SK-N-DZ (cell line): ENCODE measurements at places on chromosomes 1 and 21.

DNA sequence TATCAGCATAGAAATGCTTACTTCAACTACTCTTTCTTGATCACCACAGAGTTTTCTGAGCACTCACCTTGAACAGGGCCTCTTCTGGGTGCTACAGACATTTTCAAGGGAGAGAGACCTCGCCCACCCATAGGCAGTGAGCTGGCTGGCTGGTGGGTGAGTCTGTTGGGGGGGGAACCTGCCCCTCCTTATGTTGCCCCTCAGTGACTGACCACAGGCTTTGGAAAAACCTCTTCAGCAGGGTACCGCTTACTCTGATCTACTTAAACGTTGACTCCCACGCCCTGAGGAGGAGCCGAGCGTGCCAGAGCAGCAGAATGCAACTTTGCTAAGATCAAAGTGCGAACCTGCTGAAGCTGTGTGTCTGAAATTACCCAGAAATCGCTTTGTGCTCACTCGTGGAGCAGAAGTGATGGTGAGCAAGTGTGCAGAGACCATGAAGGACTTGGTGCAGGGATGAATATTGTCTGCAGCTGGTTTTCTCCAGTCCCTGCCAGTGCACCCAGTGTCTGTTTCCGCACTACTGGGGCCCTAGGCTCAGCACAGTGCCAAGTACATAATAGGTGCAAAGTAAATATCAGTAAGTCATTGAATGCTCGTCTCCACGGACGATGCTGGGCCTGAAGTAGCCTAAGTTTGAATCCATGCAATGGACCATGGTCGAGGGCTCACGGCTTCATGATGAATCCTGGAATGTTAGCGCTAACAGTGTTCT is 158.7 kb upstream of the IRF2BP2 start:
- DNase-seq = no peak

DNA sequence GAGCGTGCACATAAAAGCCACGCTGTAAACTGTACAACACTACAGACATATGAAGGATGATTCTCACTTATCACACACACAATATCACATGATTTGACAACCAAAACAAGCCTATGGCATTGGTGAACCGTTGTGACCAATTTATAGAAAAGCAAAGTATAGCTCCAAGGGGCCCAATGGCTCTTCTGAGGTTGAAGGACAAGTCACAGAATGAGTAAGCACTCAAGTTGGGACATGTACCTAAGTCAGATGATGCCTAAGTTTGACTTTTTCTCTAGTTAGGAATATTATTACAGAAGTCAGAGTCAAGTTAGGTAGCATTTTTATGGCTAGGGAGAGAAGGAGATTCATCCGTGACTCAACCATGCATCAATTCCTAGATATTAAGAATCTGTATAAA is 45.7 kb downstream of the PLPP3 start:
- no peak for DNase-seq

GRCh38 chr21:17506951-17507350 is 5.9 kb upstream of the CXADR start:
- no peak for DNase-seq

DNA sequence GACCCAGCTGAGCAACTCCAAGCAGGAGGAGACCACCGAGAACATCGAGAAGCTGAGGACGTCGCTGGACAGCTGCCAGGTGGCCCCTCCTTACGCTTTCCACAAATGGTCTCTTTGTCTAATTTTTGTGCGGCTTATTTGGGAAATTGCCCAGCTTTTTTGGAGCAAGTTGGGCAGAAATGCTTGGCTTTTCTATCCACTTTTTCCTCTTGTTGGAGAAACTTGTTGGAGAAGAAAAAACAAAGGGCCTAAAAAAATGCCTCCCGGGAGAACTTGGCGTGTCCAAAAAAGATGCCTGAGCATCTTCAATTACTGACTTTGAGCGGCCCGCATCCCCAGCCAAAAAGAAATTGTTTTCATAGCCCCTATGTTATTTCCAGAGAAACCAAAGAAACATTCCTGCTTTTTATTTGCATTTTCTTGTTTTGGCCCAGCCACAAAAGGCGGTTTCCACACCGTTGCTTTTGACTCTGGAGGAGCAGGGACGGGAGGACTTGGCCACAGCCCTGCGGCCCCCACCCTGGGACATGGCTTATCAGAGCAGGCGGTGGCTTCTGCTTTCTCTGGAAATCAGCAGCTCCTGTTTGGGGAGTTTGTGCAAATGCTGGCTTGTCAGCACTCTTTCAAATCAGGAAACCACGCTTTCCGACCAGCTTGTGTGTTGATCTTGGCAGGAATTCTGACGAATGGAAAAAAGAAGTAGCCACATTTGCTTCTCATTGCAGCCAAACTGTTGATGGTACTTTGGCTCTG is 81.2 kb upstream of the EFHD2 start:
- DNase-seq = no peak

DNA sequence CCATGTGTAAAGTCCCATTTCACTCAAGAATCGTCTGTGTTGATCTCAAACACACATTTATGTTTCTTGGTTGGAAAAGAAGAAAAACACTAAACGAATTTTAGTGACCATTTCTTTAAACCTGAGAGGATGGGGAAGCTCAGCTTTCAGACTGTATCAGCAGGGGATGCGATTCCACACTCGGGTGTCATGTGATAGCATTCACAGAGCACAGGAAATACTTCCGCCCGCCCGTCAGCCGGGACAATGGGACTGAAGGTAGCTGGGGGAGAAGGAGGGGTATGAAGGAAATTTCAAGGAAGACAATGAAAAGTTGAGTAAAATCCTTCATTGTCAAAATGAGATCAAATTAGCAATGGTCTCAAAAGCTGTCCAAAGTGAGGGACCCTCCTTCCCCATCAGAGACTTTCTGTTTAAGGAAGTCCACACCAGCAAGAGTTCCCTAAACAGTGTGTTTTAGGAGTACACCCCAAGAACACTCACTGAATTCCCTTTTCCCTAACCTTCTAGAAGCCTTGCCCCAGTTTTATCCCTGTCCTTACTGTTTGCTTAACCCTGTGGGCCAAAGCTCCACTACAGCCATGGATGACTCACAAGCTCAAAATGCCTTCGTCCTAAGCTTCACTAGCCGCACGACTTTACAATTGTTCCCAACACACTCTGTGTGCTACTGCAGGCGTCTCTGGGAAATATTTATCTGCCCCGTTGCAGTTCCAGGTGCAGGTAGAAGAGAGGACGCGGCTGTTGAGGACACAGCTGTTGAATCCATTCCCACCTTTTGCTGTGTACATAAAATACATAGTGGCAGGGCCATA is 51.4 kb upstream of the SIM2 start:
- no peak for DNase-seq

GRCh38 chr1:220698607-220699016 is 8.4 kb downstream of the C1orf115 start:
- DNase-seq = no peak

DNA sequence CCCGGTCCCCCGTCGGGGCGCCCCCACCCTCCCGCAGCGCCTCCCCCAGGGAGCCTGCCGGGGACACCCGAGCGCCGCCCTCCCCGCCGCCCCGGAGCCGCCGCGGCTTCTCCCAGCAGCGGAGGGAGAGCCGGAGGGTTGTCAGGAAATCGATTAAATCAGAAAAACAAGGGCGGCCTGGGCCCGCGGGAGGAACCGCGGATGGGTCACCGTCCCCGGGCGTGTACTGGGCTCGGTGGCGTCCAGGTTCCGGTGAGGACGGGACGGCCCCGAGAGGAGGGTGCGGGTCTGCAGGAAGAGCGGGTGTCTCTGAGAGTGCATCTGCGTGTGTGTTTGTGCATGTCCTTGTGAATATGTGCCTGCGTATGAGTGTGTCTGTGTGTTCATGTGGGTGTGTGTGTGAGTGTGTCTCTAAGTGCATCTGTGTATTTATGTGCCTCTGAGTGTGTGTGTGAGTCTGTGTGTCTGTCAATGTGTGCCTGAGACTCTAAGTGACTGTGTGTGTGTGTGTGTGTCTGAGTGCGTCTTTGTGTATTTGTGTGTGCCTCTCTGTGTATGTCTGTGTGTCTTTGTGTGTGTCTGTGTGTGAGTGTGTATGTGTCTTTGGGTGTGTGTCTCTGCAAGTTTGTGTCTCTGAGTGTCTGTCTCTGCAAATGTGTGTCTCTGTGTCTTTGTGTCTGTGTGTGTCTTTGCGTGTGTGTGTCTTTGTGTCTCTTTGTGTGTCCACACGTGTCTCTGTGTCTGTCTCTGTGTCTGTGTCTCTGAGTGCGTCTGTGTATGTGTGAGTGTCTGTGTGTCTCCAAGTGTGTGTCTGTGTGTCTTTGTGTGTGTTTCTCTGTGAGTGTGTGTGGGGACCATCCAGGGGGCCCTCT is 1.1 kb downstream of the SPSB1 start:
- no peak for DNase-seq

DNA sequence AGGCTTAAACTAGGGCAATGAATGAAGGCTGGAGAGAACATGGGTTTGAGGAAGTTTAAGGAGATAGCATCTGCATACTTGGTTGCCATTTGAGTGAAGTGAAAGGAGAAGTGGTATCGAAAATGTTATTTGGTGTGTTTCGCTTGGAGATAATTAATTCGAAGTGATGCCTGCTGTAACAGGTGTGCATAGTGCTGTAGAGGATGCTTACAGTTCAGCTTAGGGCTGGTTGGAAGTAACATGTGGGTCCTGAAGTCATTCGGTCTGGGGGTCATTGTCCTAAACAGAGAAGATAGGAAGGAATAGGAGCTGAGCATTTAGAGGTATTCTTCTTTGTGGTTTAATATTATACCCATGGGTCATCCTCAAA is 301 bp upstream of the NUDT17 start:
- DNase-seq = no peak

GRCh38 chr1:78234496-78234895 is 188.7 kb downstream of the GIPC2 start:
- no peak for DNase-seq

GRCh38 chr1:235326719-235327558 is 1.0 kb downstream of the ARID4B start:
- DNase-seq = peak; percentile 31

DNA sequence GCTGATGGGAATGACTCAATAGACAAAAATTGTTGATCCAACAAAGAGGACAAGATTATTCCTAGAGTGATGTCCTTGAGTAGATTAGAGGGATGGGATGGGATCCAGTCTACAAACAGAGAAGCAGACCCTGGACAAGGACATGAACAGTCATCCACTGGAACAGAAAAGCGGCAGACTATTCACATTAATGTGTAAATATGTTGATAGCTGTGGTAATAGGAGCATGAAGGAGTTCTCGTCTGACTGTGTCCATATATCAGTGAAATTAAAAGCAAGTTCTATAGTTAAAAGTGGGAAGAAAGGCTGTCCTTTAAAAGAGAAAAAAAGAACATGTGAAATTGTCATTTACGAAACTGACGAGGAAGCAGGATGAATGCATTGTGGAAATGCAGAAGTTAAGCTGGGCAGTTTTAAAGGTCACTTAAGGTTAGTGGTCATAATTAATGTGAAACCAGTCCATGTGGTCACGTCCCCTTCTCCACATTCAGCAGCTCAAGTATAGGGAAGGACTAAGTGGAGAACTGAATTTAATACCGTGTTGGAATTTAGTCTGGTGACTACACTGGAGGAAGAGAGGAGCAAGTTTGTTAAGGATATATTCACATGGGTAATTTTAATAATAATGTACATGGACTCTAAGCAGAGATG is 62.1 kb downstream of the PIK3R3 start:
- DNase-seq = no peak

DNA sequence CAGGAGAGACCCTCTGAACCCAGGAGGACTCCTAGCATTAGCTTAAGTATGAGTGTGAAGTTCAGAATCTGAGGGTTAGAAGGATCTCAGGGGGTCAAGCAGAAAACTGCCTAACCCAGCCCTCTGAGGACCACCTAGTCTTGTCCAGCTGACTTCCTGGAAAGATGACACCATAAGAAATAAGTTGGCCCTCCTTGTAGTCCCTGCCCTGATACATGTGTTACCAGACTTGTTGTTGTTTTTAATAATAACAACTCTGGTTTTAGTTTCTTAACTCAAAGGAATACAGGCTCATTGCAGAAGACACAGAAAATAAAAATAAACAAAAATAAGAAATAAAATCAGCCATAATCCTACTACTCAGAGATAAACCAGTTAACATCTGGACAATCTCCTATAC is 21.8 kb upstream of the SARS1 start:
- no peak for DNase-seq

DNA sequence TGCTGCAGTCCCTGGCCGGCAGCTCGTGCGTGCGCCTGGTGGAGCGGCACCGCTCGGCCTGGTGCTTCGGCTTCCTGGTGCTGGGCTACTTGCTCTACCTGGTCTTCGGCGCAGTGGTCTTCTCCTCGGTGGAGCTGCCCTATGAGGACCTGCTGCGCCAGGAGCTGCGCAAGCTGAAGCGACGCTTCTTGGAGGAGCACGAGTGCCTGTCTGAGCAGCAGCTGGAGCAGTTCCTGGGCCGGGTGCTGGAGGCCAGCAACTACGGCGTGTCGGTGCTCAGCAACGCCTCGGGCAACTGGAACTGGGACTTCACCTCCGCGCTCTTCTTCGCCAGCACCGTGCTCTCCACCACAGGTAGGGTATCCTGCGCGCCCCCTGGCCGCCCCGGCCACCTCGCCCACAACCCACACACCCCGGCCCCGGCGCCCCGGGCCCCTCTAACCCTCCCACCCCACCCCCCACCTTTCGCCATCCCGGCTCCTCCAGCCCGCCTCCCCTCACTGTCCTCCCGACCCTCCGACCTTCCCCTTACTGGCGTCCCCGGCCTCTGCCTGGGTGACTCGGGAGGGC is 352 bp downstream of the KCNK1 start:
- DNase-seq = no peak

DNA sequence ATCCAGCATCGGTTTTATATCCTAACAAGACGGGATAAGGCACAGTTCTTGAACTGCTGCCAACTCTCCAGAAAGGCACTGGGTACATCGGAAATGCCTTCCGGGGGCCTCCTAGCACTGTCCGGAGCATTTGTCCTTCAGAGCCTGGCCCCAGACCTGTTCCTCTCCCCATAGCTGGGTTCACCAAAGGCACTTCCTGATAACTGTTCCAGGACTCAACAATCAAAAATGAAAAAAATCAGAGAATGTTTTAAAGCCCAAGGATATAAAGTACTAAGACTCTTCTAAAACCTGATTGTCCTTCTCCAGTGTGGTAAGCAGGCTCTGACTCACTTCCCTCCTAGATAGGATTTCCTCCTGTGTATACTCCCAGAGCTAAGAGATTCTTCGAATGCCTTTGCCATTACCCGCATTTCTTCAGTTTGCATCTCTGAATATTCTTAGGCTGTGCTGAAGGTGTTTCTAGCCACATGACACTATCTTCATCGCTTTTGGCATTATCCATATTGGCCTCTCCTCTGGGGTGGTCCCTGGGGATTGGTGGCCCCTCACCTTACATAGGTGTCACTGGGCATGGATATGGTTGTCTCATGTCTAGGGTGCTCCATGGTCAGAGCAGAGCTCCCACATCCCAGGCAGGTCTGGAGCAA is 112.9 kb downstream of the ZBTB18 start:
- no peak for DNase-seq

GRCh38 chr21:45898781-45899180 is 82.8 kb upstream of the COL6A1 start:
- DNase-seq = no peak
